ENCODE measurements at places on chromosomes 16 and 17.

- DNase-seq = no peak
These were observed 70.8 kb upstream of the TRAP1 start for GRCh38 chr16:3787924-3788661.

DNA sequence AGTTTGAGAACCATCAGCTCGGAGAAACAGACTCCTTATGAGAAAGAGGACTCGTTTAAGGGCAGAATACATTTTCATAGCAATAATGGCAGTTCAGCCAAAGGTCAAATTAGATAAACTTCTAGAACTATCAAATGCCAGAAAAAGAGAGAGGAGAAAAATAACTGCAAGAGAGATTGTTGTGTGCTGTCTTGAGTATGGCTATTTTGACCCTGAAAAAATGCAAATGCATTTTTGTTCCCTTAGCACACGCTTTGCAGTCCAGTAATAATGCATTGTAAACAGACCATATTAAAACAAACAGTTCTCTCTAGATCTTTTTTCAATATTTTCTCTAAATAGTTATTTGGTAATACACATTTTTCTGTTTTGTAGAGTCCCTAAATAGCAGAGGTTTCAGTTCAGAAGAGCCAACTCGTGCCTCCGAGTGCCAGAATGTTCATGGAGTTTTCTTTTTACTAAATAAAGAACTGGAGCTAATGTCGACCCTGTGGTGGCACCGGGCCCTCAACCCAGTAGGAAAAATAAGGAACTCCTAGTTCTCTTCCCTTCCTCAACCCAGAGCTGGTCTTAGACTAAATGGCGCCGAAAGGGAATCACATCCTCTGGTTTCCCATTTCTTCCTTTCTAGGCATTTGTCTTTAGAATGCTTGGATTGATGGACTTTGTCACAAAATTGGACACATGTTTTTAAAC, 298.0 kb downstream of the MAP2K4 start:
- DNase-seq = no peak

GRCh38 chr16:88484505-88485365, 31.7 kb downstream of the ZFPM1 start:
- no peak for DNase-seq

DNA sequence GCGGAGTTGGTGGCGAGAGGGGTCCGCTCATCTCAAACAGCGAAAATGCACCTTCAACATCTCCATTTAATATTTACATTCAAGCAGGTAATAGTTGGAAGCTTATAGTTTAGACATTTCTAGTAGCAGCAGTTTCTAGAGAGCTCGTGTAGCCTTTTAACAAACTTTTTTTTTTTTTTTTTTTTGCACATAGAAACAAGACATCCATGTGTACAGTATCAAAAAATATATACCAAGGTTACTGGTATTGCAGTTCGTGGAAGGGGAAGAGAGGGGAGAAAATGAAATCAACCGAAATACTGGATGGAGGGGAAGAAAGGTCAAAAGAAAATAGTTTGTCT, 6.2 kb downstream of the CBX4 start:
- no peak for DNase-seq

- DNase-seq = no peak
These were observed 86.1 kb downstream of the UTP18 start for GRCh38 chr17:51346218-51346982.

- no peak for DNase-seq
These were observed 553 bp downstream of the RHBDL1 start for GRCh38 chr16:675884-676564.

GRCh38 chr16:78748220-78748929, 648.9 kb downstream of the WWOX start:
- no peak for DNase-seq

GRCh38 chr17:67385122-67385988, 8.3 kb downstream of the PITPNC1 start:
- DNase-seq = no peak

GRCh38 chr17:39701784-39702422, 2.0 kb downstream of the ERBB2 start:
- DNase-seq = no peak

DNA sequence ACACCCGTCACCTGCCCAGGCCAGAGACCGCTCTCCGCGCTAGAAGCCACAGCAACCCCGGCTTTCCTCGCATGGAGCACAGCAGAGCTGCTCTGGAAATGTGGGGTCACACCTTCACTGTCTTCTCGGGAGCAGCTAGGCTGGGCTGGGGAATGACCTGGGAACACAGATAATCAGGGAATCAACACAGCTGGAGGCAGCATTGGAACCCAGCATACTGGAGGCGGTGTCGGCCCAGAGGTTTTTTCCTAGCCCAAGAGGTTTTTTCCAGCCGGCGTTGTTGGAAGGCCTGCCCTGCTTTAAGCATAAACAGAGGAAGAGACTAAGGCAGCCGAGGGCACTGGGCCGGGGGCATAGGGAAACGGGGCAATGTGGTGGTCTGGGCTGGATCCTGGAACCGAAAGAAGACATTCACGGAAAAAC, 791 bp upstream of the PLD6 start:
- no peak for DNase-seq

- no peak for DNase-seq
These were observed 98.5 kb downstream of the BRIP1 start for GRCh38 chr17:61764846-61765245.

GRCh38 chr17:69434164-69434579, 19.7 kb downstream of the MAP2K6 start:
- no peak for DNase-seq

Data from stimulated activated CD8-positive, alpha-beta memory T cell treated with anti-CD3 and anti-CD28 coated beads, Interleukin-15, amount 100 ng/mL, for 4 hours (primary cell).